T-cell (primary cell): ENCODE measurements at places on chromosomes 1 and 21.
A peak's percentile ranks its signal among the peaks of the same experiment; 100 is the strongest.

DNA sequence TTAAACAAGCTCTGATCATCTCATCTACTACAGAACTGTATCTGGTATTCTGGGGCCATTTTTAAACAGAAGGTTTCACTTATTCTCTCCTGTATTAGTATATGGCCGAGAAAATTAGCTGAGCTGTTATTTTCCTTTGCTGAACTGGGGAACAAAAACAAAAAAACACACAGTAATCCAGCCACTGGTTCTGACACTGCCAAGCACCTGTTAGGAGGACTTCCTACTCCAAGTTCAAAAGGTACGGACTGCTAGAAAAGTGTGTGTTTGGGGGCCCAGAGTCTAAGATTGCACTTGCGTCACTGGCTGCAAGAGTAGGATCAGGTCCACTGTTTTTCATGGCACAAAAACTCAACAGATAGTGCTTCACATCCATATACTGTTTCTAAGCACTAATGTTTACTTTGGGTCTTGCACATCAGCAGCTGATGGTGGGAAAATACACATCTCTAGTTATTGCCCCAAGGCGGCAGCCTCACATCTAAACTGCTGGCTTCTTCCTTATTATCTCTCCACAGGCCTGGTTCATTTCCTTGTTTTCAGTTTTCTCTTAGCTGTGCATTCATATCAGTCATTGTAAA lies 226.1 kb downstream of the FGGY start:
- DNase-seq = no peak
- no peaks in the 10 kb centered on the region for H3K27me3 ChIP-seq
- no peak overlapping the region for H3K27ac ChIP-seq
- H3K4me3 ChIP-seq = no peak overlapping the region

DNA sequence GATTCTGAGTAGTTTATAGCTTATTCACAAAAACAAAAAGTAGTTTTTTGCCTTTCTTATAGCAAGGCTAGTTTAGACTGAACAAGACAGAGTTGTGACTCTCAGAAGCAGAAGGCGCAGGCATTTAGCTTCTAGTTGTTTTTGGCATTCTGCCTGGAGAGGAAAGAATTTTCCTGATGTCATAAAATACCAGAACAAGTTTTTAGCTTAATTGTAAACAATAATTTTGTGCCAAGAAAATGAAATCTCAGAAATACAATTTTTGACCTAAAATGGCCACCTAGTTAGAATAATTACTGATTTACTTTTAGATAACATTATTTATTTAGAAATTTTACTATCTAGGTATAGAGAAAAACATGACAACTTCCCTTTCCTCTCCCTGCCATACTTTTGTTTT lies 1.0 kb downstream of the DNAJB4 start:
- no peak for DNase-seq
- H3K4me1 ChIP-seq = peaks cover 13% of the 10 kb centered on the region
- no peaks in the 10 kb centered on the region for H3K27me3 ChIP-seq
- H3K27ac ChIP-seq = peak overlapping the region; percentile 97
- H3K36me3 ChIP-seq = no peaks in the 10 kb centered on the region

GRCh38 chr1:23628951-23629387 lies 62.6 kb upstream of the RPL11 start:
- peaks cover 19% of the 10 kb centered on the region for H3K4me1 ChIP-seq
- H3K36me3 ChIP-seq = no peaks in the 10 kb centered on the region
- peak overlapping the region; percentile 11 for H3K27ac ChIP-seq
- H3K27me3 ChIP-seq = no peaks in the 10 kb centered on the region
- DNase-seq = no peak

DNA sequence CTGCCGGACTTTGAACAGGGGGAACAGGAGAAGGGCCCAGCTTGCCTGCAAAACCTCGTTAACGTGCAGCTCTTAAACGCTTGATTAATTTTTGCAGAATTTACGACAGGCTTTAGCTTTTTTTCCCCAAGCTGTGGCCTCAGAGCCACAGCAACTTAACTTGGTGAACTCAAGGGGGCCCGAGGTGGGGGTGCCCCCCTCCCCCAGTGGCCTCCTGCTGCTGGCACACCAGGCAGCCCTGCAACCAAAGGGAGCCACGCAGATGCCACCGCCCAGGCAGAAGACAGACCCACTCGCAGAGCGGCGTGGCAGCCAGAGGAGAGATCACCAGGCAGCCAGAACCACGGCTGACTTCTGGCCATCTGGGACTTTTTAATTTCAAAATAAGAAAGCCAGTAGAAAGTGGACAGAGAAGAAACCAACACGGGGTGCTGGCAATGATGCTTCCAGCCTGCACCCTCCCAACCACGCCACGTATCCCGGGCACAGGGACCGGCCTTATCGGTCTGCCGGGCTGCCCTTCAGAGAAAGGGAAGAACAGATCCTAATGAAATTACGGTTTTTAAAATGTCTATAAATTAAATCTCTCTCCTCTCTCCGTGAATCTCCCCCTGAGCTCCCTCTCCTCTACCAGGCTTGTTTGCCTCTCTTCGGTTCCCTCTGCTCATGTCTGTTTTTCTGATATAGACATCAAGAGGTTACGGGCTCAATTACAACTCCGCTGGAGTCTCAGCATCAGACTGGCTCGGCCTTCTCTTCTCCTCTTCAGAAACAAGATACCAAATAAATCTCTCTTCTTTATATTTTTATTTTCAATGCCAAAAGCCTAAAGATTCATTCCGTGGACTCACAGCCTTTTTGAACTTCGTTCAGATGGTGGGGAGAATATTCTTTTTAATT lies 6.4 kb downstream of the CASZ1 start:
- no peaks in the 10 kb centered on the region for H3K4me1 ChIP-seq
- H3K36me3 ChIP-seq = no peaks in the 10 kb centered on the region
- no peak overlapping the region for H3K4me3 ChIP-seq
- no peak for DNase-seq

- H3K27ac ChIP-seq = no peak overlapping the region
- no peak for DNase-seq
- peaks cover 15% of the 10 kb centered on the region for H3K27me3 ChIP-seq
- no peaks in the 10 kb centered on the region for H3K36me3 ChIP-seq
Observed at GRCh38 chr1:24257373-24257772, 61.8 kb upstream of the GRHL3 start.

- no peaks in the 10 kb centered on the region for H3K4me1 ChIP-seq
- H3K27ac ChIP-seq = no peak overlapping the region
- no peak overlapping the region for H3K4me3 ChIP-seq
Observed at GRCh38 chr1:36728846-36729245, 246.1 kb upstream of the CSF3R start.

GRCh38 chr1:71745326-71745725 lies 537.0 kb downstream of the NEGR1 start:
- no peak for DNase-seq
- no peaks in the 10 kb centered on the region for H3K36me3 ChIP-seq
- H3K27me3 ChIP-seq = no peaks in the 10 kb centered on the region
- no peak overlapping the region for H3K4me3 ChIP-seq
- no peak overlapping the region for H3K27ac ChIP-seq

GRCh38 chr1:16026723-16027484 lies 5.1 kb downstream of the CLCNKA start:
- peak; percentile 63 for DNase-seq
- no peak overlapping the region for H3K27ac ChIP-seq
- no peak overlapping the region for H3K4me3 ChIP-seq
- no peaks in the 10 kb centered on the region for H3K36me3 ChIP-seq
- H3K27me3 ChIP-seq = no peaks in the 10 kb centered on the region

GRCh38 chr21:16195538-16195910 lies 465.7 kb downstream of the USP25 start:
- H3K27me3 ChIP-seq = no peaks in the 10 kb centered on the region
- H3K4me3 ChIP-seq = no peak overlapping the region
- H3K4me1 ChIP-seq = no peaks in the 10 kb centered on the region
- H3K36me3 ChIP-seq = no peaks in the 10 kb centered on the region
- H3K27ac ChIP-seq = no peak overlapping the region
- DNase-seq = no peak

- H3K36me3 ChIP-seq = no peaks in the 10 kb centered on the region
- no peak overlapping the region for H3K27ac ChIP-seq
- no peak for DNase-seq
- no peaks in the 10 kb centered on the region for H3K27me3 ChIP-seq
- H3K4me3 ChIP-seq = no peak overlapping the region
- no peaks in the 10 kb centered on the region for H3K4me1 ChIP-seq
Observed at GRCh38 chr1:102732927-102733326, 375.4 kb downstream of the COL11A1 start.

- H3K36me3 ChIP-seq = no peaks in the 10 kb centered on the region
- H3K27ac ChIP-seq = no peak overlapping the region
- no peak for DNase-seq
- H3K27me3 ChIP-seq = no peaks in the 10 kb centered on the region
Observed at GRCh38 chr21:15560383-15561056, 169.3 kb upstream of the USP25 start.

DNA sequence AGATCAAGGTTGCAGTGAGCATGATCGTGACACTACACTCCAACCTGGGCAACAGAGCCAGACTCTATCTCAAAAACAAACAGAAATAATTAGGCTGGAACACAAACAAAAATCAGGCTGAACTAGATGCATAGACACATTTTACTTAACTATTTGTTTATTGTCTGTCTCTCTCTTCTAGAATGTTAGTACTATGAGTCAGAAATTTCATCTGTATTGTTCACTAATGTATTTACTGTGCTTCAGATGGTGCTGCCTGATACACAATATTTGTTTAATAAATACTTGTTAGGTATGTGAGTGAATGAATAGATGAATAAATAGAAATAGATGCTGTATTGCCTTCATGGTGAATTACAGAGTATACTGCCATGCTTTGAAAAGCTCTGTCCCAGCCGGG lies 6.0 kb upstream of the LIN28A start:
- no peaks in the 10 kb centered on the region for H3K36me3 ChIP-seq
- no peak overlapping the region for H3K4me3 ChIP-seq
- no peak for DNase-seq
- no peaks in the 10 kb centered on the region for H3K27me3 ChIP-seq
- H3K4me1 ChIP-seq = peaks cover 10% of the 10 kb centered on the region
